ENCODE measurements at places on chromosomes 13 and 19.

DNA sequence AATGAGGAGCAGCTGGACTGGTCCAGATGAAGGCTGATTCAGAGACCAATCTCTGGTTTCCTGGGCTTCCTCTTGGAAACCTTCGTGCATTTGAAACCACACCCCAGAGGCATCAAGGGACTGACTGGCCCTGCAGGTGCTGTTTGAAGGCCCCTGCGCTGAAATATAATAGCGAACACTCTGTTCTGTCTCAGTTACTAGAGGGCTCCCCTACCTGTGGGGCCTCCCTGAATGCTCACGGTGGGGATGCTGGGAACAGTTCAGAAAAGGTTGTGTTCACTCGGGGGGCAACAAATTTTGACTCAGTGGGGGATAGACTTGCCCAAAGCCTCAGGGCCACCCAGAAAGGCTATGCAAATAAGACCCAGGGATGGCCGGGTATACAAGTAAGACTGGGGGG lies 6.4 kb downstream of the CCDC8 start:
- DNase-seq: no peak

DNA sequence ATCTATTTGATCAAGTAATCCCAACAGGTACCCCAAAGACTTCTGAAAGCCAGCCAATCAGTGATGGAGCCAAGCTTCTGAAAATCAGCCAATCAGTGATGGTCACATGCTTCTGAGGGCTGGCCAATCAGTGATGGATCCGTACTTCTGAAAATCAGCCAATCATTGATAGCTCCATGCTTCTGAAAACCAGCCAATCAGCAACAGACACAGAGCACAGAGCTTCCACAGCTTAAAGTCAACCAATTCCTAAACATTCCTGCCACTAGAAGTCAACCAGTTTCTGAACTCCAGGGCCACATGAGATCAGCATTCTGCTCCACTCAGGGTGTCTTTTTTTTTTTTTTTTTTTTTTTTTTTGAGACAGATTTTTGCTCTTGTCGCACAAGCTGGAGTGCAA lies 8.2 kb upstream of the HSD17B14 start:
- DNase-seq: no peak

- no peak for DNase-seq
Observed at GRCh38 chr19:4342314-4342614, 1.1 kb upstream of the MPND start.

DNA sequence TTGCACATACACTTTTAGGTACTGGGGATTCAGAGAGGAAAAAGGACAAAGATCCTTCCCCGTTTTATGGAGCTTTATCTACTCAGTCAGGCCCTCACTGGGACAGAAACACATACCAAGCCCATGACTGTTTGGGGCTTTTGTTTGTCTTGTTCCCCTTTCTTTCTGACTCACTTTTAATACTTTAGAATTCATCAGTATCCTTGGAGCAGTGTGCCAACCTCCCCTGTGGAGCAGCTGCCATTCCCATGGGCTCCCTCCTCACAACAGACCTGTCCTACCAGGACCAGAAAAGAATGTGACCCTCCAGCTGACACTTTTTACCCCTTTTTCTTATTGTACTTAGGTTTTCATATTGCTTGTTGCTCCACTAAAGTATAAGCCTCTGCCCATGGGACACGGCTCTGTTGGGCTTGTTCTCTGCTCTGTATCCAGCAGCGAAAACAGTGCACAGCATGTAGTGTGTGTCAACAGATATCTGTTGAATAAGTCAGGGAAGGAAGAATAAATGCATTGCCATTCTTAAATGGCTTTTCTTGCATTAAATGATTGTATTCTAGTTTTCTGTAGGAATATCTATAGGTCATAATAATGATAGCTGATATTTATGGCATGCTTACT lies 431.1 kb downstream of the EFNB2 start:
- no peak for DNase-seq

Measured in NCI-H187 treated with DMSO at 0.1 percent for 48 hours (cell line).